ENCODE measurements at places on chromosomes 12 and 14.

DNA sequence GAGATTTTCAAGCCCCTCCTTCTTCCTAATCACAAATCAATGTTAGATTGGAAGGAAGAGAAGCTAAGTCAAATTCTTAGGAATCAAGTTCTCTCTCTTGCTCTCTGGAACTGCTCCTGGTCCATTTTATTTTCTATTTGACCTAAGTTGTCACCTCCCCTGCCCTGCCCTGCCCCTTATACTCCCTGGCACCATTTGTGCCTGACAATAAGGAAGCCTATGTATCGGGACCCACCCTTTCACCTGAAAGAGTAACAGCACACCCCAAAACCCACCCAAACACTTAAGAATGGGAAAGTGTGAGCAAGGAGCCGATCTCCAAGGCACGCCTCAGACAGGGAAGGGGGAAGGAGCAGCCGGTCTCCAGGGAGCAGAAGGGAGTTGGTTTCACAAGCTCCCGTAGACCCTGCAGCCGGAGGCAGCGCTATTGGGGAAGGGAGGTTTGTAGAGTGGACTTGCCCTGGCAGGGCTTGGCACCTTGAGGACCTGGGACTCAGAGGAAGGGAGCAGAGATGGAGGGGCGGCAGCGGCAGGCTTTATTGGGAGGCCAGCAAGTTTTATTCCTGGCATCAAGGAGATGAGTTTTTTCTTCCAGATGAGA lies 1.6 kb downstream of the LRRC74A start:
- no peak for DNase-seq

GRCh38 chr12:124314207-124314606 lies 19.3 kb downstream of the RFLNA start:
- DNase-seq = no peak

DNA sequence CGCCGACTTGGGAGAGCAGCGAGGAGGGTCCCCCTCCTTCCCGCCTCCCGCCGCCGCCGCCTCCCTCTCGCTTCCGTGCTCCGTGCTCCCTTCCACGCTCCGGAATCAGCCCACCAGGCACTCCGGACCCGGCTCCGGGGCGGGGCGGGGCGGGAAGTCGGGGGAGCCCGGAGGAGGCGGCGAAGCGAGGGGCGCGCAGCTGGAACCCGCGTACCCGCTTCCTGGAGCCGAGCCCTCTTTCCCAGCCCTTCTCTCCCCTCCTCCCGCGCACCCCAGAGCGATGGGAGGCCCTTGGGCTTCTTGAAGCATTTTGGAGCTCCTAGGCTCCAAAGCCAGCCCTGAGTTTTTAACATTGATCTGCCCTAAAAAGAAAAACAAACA lies at the start of gene SYNDIG1L:
SYNDIG1L (minus strand) TSS at position 9 of the 381 bp plus-strand sequence. CDS start 16,466 bp downstream, outside the sequence.
- DNase-seq = no peak

GRCh38 chr14:82587226-82587625 lies 1053.6 kb upstream of the SEL1L start:
- no peak for DNase-seq

GRCh38 chr12:24255920-24256665 lies 306.6 kb upstream of the SOX5 start:
- no peak for DNase-seq

GRCh38 chr12:47361389-47362021 lies 281.7 kb upstream of the AMIGO2 start:
- no peak for DNase-seq

DNA sequence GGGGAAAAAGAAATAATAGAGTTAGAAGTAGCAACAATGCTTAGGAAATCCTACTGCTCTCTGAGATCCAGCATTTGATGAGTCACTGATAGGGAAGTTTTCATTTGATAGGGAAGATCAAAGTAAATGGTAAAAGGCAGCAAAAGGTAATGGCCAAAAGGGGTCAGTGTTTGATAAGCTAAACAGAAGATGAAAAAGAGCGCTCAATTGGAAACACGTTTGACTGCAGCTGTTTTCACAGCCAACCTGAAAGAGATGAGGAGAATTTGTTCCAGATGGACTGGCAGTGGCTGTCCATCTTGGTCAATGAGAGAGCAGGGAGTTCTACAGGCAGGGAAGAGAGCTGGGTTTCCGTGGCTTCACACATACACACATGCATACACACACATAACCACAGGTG lies 264.2 kb downstream of the TMEM132C start:
- no peak for DNase-seq

GRCh38 chr12:127536833-127537428 lies 730.0 kb upstream of the TMEM132C start:
- DNase-seq = no peak

DNA sequence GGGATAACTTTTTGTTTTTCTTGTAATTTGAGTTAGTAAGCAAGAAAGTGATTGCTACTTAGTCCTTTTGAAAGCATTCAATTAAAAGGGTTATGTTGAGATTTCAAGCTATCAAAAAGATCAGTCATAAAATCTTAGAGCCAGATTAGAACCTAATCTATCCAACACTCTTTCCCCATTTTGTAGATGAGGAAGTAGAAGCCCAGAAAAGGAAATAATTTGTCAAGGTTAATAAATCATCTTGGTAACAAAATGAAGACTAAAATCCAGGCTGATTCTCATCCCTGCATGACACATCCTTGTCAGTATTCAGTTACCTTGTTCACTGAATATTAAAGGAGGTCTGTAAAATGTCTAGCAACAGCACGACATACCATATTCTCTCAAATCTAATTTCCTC lies 26.5 kb downstream of the PPP1R13B start:
- DNase-seq = no peak

- no peak for DNase-seq
Measured at GRCh38 chr12:124824195-124824594, 39.5 kb downstream of the SCARB1 start.

DNA sequence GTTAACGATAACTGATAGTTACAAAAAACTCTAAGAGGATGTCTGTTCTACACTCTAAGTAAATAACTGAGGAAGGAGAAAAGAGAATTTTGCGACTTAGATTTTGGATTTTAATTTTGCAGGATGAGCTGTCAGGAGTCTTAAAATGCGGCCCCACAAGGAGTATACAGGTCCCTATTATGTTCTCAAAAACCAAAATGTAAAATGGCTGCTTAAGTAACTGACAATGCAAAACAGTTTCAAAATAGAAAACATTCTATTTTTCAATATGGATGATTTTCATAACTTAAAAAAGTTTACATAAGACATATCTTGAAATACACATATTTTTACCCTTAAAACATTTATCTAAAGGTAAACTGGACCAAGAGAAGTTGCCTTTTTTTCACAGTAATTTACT lies 2.6 kb downstream of the CD69 start:
- no peak for DNase-seq

- no peak for DNase-seq
Measured at GRCh38 chr12:124822218-124822617, 41.4 kb downstream of the SCARB1 start.

GRCh38 chr14:79011920-79012204 lies 841.7 kb downstream of the NRXN3 start:
- no peak for DNase-seq

DNA sequence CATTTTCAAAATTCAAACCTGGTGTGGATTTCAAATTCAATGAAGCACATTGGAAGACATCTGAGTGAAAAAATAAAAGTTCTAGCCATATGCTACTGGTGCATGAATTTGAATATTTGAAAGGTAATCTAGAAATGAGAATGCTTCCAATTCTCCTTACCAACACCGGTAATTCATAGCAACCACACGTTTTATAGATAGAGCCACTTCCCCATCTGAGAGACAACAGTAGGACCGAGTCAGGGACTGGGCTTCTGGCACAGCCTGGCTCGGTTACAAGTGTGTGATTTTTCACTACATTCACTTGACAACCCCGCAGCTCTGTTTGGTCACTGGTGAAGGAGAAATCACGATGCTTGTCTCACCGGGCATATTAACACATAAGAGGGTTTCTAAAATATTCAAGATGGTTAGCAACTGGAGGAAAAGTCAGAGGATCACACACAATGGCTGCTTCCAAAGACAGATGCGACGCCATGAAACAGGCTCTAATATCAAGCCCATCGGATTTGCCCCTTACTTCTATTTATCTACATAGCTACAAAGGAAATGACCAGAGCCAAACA lies 86.5 kb upstream of the FOXN3 start:
- DNase-seq = no peak

GRCh38 chr14:102424923-102425322 lies 62.2 kb downstream of the TECPR2 start:
- no peak for DNase-seq

GRCh38 chr14:105447651-105448640 lies 26.7 kb upstream of the CRIP2 start:
- no peak for DNase-seq

DNA sequence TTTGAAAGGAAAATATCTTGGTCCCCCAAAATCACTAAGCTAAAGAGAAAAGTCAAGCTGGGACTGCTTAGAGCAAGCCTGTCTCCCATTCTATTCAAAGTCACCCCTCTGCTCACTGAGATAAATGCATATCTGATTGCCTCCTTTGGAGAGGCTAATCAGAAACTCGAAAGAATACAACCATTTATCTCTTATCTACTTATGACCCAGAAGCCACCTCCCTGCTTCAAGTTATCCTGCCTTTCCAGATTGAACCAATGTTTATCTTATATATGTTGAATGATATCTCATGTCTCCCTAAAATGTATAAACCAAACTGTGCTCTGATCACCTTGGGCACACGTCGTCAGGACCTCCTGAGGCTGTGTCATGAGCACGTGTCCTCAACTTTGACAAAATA lies 14.6 kb upstream of the CCDC196 start:
- no peak for DNase-seq

DNA sequence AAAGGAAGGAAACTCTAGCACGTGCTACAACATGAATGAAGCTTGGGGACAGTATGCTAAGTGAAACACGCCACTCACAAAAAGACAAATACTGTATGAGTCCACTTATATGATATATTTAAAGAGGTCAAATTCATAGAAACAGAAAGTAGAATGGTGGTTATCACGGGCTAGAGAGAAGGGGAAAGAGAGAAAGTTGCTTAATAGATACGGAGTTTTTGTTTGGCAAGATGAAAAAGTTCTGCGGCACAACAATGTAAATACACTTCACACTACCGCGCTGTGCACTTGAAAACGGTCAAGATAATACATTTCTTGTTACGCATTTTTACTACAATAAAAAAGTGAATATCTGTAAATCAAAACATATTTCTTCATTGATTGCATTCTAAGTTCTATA lies 37.3 kb downstream of the FBLN5 start:
- no peak for DNase-seq

- DNase-seq = no peak
Measured at GRCh38 chr12:100404769-100405407, 48.0 kb downstream of the SLC17A8 start.

- no peak for DNase-seq
Measured at GRCh38 chr14:74267588-74267987, 28.3 kb downstream of the VSX2 start.

- DNase-seq = no peak
Measured at GRCh38 chr12:103442182-103442555, 53.6 kb downstream of the C12orf42 start.

GRCh38 chr12:7498809-7499208 lies 4.8 kb downstream of the CD163 start:
- peak; percentile 62 for DNase-seq

- DNase-seq = no peak
Measured at GRCh38 chr14:51328064-51328771, 88.2 kb downstream of the TMX1 start.

DNA sequence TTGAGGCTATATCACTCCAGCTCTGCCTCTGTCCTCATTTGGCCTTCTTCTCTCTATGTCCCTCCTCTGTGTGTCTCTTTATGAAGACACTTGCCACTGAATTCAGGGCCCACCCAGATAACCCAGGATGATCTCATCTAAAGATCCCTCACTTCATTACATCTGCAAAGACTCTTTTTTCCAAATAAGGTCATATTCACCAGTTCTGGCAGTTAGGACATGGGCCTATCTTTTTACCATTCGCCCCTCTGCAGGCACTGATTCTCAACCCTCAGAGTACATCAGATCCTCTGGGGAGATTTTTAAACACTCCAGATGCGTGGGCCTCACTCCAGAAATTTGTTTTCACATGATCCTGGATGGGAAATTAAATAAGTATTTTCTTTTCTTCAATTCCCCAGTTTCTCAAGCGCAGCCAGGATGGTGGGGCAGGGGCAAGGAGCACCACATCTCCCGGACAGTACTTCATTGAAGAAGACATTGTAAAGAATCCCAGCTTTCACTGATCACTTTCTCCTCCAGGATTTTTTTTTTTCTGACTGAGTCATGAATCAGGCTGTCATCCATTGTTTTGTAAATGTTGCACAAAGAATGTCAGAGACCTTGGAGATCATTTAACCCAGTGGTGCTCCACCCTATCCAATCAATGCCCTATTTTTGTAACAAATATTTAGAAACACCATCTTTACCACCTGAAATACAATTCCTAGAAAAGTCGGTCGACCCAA lies 27.4 kb downstream of the CRACR2A start:
- no peak for DNase-seq

GRCh38 chr12:62934799-62935674 lies at the start of gene PPM1H:
PPM1H (minus strand) TSS chr12:62935150; CDS start chr12:62934736, 414 bp downstream.
- no peak for DNase-seq

GRCh38 chr14:56136571-56137452 lies 18.6 kb downstream of the PELI2 start:
- DNase-seq = no peak

DNA sequence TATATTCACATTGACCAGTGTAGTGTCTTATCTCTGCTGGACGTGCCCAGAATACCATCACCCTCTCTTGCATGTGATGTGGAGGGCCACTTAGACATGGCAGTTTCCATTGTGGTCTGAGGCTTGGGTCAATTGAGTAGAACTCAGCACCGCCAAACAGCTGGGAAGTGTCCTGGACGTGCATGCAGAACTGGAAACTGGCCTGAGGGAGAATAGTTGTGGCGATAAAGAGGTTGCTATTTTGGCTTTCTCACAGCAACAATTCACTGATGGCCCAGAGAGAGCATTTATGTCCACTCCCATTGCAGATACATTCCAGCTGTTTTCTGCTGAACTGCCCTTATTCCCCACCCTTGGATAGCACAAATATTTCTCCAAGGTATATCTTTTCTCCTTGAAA lies 210.1 kb upstream of the DAAM1 start:
- DNase-seq = no peak

- no peak for DNase-seq
Measured at GRCh38 chr14:104112113-104112505, 26.3 kb upstream of the KIF26A start.

DNA sequence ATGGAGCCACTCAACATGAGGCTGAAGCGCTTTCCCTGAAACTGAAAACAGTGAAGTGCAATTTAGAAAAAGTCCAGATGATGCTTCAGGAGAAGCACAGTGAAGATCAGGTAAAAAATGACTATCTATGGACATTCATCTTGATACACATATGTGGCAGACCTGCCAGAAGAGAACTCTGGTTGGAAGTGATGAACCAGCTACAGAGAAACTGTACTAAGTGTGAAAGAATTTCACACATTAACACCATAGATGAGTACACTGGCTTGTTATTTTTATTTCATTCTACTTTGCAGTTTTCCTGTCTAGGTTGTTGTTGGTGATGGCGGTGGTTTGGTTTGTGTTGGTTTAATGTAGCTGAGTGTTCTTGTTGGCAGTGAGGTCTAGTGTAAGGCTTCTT lies 174.7 kb downstream of the ESR2 start:
- no peak for DNase-seq

GRCh38 chr12:57741413-57741789 lies 2.9 kb upstream of the AGAP2 start:
- no peak for DNase-seq
